ENCODE measurements at places on chromosomes 6 and 20.
A peak's percentile ranks its signal among the peaks of the same experiment; 100 is the strongest.

DNA sequence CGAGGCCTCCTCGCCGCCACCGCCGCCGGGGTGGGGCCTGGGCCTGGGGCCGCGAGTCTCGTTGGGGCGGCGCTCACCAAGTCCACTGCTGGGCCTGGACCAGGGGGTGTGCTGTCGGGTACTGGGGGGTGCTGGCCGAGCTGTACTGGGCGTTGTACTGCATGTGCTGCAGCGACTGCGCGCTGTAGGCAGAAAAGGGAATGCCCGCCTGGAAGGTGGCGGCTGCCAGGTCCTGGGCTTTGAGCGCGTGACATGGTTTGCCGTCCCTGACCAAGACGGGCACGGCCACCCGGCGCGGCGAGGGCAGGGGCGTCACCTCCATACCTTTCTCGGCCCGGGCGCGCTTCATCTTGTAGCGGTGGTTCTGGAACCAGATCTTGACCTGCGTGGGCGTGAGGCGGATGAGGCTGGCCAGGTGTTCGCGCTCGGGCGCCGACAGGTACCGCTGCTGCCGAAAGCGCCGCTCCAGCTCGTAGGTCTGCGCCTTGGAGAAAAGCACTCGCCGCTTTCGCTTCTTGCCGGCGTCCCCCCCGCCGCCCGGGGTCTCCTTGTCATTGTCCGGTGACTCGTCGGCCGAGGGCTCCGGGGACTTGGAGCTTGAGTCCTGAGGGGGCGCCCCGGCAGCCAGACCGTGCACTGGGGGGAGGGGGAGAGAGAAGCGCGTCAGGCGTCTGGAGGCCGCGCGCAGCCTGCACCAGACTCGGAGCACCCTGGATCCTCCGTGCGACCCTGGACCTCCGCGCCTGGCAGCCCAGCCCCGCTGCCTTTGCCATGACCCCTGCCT lies 1.8 kb downstream of the NKX2-2 start:
- DNase-seq = no peak

DNA sequence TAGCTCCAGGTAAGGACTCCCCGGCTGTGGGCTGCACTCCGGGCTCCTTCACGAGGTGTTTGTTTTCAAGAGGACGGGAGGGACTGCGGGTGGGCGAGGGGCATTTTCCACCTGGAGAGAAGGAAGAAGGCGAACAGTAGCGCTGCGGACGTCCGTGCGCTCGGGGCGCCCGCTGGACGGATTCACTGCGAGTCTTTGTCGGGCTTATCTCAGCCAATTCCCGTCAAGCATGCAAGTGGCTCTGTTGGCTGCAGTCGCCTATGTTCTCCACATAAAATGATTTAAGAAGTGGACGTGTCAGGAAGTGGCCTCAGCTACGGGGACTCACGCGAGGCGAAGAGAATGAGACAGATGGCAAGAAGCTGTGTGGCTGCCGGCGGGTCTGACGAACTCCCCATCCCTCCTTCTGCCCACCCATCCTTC lies 332 bp downstream of the GRIK2 start:
- no peak for DNase-seq

DNA sequence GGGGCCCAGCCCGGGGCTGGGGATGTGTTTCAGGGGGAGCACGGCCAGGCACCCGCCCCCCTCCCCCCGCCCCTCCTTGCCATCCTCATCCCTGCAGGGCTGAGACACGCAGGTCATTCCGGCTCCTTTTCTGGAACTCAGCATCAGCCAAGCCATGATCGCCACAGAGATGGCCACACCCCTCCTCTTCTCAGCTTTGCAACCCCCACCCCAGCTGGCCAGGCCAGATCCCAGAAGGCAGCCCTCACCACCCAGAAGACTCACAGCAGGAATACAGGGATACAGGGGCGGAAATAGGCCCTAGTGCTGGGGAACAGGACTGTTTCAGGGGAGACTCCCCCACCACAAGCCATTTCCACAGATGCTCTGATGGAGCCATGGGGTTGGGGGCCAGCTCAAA lies 33.5 kb downstream of the YTHDF1 start:
- no peak for DNase-seq

DNA sequence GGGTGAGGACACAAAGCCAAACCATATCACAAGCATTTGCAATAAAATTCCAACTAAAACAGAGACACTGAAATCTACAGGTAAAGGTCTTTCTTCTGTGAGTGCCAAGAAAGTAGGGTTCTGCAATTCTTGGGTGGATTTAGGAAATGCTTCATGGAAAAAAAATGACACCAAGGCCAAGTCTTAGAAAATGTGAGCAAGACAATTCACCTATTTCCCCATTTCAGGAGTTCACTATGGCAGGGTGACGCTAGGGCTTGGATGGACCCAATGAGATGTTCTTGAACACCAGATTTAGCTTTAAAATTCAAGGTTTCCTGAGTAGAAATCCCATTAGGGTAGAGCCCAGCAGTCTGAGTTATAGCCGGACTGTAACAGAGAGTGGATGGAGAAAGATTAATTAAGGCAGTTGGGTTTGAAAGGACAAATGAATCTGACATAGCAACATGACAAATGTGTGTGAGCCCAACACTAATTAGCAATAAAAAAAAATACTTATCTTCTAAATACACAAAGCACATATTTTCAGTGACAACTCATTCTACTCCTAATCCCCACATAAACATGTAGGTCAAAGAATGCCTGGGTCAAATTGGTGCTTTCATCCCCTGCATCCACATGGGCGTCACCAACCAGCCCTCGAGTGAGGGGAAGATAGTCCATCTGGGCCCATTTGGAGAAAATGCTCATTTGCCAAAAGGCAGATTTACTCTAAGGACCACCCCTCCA lies 180.4 kb upstream of the JARID2 start:
- no peak for DNase-seq

- no peak for DNase-seq
Observed at GRCh38 chr6:1200081-1200408, 111.9 kb upstream of the FOXQ1 start.

- peak; percentile 74 for DNase-seq
Observed at GRCh38 chr6:26550250-26550993, 12.3 kb downstream of the HMGN4 start.

DNA sequence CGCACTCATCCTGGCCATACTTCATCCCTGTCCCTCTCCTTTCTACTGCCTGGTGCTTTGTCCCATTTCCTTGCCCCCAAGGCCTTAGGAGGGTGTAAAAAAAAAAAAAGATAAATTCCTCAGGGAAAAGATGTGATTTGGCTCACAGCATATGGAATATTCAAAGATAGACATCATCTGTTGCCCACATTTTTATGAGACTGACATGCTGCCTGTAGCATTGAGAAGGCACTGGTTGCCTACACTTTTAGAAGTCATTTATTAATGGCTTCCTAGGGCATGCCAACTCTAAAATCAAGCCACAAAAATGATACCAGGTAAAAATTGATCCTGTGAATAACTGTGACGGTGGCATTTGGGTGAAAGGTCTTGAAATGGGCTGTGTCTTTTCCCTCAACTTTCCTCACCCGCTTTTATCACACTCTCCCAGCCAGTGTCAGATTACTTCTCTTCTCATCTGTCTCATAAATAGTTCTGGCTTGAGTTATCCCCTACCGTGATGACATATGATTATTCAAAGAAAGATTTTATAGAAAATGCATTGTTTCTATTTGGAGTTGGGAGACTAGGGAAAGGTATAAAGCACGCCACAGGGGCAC lies 139.4 kb downstream of the CARMIL1 start:
- DNase-seq = no peak
